CD4-positive, alpha-beta T cell treated with Interleukin-6 for 4 hours (primary cell): ENCODE measurements at places on chromosomes 7 and 10.
A peak's percentile ranks its signal among the peaks of the same experiment; 100 is the strongest.

GRCh38 chr7:54888734-54889082 lies 129.7 kb upstream of the SEC61G start:
- DNase-seq, result no peak

- DNase-seq, result no peak
Measured at GRCh38 chr7:123220396-123220795, 20.6 kb upstream of the SLC13A1 start.

GRCh38 chr10:92328993-92329392 lies 38.0 kb downstream of the MARCHF5 start:
- DNase-seq, result no peak

DNA sequence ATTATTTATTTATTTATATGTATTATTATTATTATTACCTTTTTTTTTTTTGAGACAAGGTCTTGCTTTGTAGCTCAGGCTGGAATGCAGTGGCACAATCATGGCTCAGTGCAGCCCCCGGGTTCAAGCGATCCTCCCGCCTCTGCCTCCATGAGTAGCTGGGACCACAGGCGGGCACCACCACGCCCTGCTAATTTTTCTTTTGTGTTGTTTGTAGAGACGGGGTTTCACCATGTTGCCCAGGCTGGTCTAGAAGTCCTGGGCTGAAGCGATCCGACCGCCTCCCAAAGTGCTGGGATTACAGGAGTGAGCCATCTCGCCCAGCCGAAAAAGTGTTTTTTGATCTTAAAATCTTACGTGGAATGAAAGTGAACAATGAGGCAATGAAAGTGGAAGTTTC lies 79.4 kb upstream of the C1GALT1 start:
- no peak for DNase-seq

- no peak for DNase-seq
Measured at GRCh38 chr10:126114884-126115555, 218.7 kb downstream of the FANK1 start.

DNA sequence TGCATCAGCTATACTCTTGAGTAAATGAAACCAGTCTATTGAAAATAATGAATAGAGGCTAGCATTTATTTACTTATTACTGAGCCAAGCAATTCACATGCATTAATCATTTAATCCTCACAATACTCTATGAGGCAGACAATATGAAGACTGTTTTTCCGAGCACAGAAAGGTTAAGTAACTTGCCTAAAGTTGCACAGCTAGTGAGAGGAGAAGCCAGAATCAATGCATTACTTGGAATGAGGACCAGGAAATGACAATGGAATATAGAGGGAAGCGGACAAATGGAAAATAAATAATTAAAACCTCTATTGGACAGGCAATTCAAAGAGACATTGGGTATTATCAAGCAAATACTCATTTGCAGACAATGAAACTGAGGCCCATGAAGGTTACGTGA lies 207.6 kb upstream of the PRKCQ start:
- no peak for DNase-seq

DNA sequence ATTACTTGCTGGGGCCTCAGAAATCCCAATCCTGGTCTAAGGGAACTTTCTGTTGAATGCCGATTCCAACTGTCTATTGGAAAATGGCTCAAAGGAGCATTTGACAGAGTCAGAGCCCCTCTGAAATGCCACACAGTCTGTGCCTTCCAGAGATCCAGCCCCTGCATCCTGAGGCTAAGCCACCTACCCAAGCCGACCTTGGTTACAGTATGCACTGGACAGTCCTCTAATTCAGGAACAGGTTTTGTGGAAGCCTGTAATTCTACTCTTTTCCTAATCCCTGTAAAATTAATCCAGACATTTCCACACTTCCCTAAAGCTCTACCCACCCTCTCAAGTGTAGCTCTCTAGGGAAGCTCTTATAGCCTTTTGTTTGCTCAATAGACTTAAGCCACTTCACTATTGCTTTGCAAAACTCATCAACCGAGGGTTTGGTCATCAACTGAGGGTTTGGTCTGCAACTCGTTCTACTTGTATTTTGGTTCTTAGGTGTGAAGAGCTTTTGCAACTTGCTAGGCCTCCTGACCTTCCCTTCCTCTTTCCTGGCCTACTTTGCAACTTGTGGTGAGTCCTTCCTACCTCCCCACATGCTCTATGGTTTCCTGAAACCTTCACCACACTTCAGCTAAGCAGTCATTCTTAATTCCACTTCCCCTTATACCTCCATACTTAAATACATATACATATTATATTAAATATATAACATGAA lies 364.8 kb downstream of the SFMBT2 start:
- peak; percentile 27 for DNase-seq

DNA sequence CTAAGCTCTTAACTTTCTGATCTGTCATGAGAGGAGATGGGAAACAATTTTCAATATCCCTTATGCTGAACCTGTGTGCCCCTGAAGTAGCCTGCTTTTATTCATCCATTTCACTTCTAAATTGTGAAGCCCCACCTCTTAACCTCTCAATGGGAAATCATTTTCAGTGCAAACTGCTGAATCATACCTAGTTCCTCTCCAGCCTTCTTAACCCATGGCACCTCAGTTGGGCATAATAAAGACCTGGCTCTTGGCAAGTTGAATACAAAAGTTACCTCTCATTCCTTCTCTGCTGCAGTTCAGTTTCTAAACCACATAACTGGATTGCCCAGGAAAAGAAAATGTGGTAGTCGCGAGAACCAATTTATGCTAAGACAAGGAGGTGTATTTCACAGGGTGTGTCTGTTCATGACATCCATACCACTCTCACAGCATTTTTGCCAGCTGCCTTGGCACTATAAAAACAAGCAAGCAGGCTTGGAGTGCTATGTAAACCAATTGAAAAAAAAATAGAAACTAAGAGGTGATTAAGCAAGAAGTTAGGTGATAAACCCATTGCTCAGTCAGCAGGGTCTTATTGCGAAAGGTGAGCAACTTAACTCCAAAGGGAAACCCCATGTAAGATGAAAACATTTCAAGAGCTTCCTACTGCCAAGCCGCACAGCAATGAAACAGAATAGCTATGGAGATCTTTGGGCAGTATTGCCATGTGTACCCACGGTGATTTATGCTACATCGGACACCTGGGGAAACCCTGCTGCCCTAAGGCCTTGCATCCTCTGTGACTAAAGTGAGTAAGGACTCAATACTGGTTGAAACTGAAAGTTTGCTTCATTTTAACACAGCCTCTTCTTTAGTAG lies 57.0 kb upstream of the DKK1 start:
- DNase-seq, result no peak

GRCh38 chr7:136923111-136923667 lies 54.7 kb downstream of the CHRM2 start:
- DNase-seq, result no peak

- DNase-seq, result no peak
Measured at GRCh38 chr7:82672078-82672477, 228.5 kb upstream of the CACNA2D1 start.

- DNase-seq, result no peak
Measured at GRCh38 chr7:100166970-100167911, 1.2 kb downstream of the GAL3ST4 start.

- no peak for DNase-seq
Measured at GRCh38 chr10:133006806-133007205, 64.4 kb upstream of the CFAP46 start.

- no peak for DNase-seq
Measured at GRCh38 chr10:11114269-11114668, 96.6 kb downstream of the CELF2 start.

DNA sequence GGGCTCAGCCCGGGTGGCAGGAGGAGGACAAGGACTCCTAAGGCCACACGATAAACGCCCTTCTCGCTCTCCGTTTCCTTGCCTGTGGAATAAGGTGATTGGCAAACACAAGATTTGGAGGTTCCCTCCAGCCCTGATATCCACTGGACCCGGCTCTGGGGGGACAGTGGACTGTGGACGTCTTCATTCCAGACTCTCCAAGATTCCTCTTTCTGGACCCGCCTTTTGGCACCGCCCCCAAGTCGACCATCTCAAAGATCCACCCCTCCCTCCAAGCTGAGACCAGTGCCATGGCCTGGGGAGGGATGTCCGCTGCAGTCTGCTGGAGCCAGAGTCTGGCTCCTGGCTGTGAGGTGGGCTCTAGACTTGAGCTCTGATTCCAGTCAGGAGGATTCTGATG lies 23.6 kb downstream of the ZNF783 start:
- DNase-seq, result peak; percentile 11

- no peak for DNase-seq
Measured at GRCh38 chr10:31484431-31485135, 165.6 kb downstream of the ZEB1 start.

DNA sequence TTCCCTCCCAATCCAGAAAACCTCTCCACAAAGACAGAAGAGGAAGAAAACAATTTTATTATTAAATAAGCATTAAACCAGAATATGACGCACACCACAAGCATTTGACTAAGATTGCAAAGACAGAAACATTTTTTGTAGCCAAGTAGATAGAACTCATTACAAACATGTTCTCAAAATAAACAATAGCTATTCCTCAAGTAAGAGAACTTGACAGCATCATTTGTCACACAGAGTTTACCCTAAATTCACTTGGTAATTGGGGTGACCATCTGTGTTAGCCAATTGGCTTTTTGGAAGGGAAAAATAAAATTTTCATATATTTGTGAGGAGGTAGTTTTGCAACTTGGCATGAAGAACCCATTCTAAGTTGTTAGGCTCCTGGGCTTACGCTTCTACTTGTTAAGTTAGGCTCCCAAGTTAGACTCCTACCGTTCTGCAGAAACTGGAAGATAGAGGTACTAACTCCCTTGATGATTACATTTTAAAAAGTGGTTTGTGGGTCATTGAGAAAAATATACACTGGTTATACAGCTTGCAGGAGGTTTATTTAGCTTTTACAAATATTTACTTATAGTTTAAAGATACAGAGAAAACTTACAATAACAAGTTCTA lies 618.6 kb upstream of the CNTNAP2 start:
- no peak for DNase-seq

DNA sequence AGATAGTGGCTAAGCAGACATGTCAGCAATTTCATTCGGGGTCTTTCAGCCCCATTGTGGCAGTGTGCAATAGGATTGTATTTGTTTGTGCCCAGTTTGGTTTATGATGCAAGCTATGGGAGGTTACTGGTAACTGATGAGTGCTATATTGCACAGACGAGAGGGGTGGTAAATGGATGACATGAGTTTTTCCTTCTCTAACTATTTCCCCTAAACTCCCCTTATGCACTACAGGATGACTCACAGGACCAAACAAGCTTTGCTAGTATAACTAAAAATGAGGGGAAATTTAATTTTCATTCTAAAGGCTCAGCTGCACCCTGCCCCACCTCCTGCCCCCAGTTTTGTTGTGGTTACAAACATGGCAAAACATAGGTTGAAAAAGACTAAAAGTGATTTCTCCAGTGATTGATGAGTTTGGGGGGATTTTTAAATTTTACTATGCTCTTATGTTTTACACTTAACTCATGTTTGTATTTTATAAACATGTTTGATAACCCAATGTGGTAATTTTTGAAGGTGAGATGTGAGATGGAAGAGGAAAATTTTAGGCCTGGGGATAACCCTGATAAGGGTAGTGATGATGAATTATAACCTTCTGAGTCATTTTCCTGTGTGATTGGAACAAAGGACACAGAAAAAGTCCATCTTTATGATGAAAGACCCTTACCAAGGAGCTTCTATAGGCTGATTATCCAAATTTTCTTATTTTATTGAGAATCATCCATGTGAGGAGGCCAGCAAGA lies 60.8 kb upstream of the NAMPT start:
- no peak for DNase-seq

DNA sequence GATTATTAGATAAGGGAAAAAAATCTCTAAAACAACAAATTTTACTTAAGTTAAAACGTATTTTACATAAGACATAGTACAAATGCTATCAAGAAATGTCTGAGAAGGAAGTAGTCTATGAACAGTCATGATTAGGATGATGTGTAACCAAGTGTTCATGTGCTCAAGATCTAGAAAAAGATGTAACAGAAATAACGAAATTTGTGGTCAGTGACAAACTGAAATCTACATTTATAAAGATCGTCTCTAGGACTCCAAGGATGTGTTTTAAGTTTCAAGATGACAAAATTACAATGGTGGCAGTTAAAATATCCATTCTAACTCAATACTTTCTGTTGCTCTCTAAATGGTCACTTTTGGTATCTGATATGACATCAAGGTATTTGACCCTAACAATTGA lies 17.2 kb downstream of the PPP3CB start:
- DNase-seq, result no peak

GRCh38 chr7:25830215-25830614 lies 321.8 kb upstream of the NFE2L3 start:
- DNase-seq, result no peak

- DNase-seq, result no peak
Measured at GRCh38 chr7:57348646-57349269, 101.2 kb upstream of the ZNF716 start.
